RCC 7860 (cell line): ENCODE measurements at places on chromosomes 3 and 15.

- DNase-seq = peak; percentile 78
Observed at GRCh38 chr3:67349551-67350174, 304.7 kb downstream of the SUCLG2 start.

DNA sequence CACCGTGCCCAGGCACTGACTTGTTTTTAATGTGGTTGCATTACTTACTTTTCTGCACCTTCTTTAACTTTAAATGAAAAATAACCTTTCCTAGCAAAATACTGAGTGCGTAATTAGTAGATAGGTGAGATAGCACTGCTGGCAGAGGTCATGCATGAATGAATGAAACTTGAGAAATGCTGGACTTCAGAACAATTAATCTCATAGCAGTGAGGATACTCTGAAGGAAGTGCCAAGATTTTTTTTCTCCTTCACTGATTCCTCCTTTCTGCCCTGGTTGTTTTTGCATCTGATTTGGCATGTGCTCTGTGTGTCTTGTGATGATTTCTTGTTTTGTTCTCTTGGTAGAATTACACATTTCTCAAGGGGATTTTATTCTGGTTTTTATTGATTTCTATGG is 378.9 kb downstream of the PTPRG start:
- DNase-seq = no peak

GRCh38 chr15:78437107-78437761 is 782 bp upstream of the IREB2 start:
- no peak for DNase-seq

GRCh38 chr3:163776743-163777142 is 1301.6 kb downstream of the SI start:
- no peak for DNase-seq

- DNase-seq = no peak
Observed at GRCh38 chr15:28985316-28985645, 99.5 kb downstream of the APBA2 start.

DNA sequence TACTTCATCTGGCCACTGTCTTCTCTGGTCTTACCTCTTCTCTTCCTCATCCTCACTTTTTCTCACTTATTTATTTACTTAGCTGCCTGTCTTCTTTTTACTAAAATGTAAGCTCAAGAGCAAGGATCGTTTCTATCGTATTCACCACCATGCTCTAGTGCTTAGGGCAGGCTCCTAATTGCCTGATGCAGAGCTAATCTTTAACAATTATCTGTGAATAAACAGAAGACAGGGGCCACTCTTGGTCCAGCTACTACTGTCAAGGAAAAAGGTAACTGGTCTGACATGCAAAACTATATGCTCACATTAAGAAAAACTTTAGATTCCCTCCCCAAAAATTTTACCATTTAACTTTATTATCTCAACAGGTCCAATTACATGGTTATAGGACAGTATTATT is 17.5 kb downstream of the PIK3R4 start:
- no peak for DNase-seq

- DNase-seq = peak; percentile 56
Observed at GRCh38 chr15:31471731-31472430, 145.2 kb downstream of the KLF13 start.
